Mesenteric fat pad (tissue), 1 donor: ENCODE measurements at places on chromosomes 6 and 20. TPM values are rescaled to one million over a fixed set of nuclear protein-coding genes. Genes with fewer than 3 reads are reported as not detected.

DNA sequence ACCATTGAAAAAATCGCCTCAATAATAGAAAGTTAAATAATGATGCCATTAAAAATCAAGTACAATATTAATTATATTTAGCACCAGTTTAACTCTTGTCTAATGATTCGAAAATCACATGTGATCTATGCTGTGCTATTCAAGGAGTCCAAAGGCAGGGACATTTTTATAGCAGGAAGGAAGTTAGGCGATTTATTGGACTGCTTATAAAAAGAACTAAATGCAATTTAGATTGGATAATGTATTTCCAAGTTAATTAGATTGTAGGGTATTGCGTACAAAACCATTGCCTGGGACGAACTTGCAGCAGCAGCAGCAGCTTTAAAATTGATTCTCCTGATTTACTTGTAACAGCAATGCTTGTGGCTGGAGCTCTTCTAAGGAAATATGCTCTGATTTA, 87.4 kb upstream of the TMEM181 start:
- no peak for DNase-seq

- DNase-seq = no peak
Observed at GRCh38 chr6:15264412-15264811, 18.5 kb downstream of the JARID2 start.

The BPIFA1 gene
- total RNA-seq = not detected

GRCh38 chr20:61664556-61665320, 400.9 kb downstream of the TAF4 start:
- no peak for DNase-seq

The SLC35B2 gene
- 27.4 TPM for total RNA-seq

The GCM1 gene
- 0.35 TPM for total RNA-seq

The ANGPT4 gene
- 0.42 TPM for total RNA-seq

DNA sequence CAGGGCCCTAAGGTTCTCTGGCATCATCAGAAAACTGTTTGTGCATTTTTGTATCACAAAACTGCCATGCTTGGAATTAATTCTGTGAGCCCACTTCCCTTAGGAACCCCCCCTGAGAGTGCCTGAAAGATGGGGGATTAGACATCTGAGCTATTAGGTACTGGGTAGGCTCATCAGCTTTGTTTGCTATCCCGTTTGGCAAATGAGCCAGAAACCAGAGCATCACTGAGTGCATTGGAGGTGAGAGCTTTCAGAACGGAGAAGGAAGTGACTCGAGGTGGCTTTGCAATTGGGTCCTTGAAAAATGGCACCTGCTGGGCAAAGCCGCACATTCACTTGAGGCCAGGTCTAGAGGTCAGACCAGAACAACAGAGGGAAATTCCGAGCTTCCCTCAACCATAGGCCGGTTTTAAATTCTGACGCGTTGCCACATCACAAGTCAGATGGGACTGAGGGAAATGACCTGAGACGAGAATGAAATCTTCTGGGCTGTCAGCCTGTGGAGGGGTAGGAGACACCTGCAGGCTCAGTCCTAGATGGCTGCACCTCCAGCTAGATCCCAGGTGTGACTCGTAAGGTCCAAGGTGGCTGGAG, 8.4 kb upstream of the GLP1R start:
- DNase-seq = no peak

- no peak for DNase-seq
Observed at GRCh38 chr6:15458021-15458459, 204.8 kb downstream of the DTNBP1 start.

GRCh38 chr6:50978380-50979170, 159.9 kb downstream of the TFAP2B start:
- DNase-seq = no peak
